ENCODE measurements at places on chromosomes 3 and 15. TPM values are rescaled to one million over a fixed set of nuclear protein-coding genes. Genes with fewer than 3 reads are reported as not detected.
A peak's percentile ranks its signal among the peaks of the same experiment; 100 is the strongest.

GRCh38 chr3:1294586-1294985 is 201.8 kb downstream of the CNTN6 start:
- no peak for DNase-seq

Gene CCR8
- 18.3 TPM for total RNA-seq

Gene EIF5A2
- 9.6 TPM for total RNA-seq

DNA sequence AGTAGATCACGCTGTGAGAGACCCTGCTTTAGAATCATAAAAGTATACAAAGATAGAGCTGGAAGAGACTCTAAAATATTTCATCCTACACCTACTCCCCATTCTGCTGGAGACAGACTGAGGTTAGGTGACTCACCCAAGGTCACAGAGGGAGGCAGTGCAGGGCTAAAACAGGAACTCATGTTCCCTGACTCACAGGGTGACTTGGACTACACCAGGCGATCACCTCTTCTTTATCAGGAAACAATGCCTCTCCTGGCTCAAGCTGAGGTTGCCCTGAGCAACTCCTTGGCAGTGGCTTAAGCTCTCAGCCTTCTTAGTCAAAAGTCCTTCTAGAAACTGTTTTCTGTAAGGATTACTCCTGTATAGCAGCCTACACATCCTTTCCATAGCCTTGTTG is 26.4 kb upstream of the TNFAIP8L3 start:
- no peak for DNase-seq

DNA sequence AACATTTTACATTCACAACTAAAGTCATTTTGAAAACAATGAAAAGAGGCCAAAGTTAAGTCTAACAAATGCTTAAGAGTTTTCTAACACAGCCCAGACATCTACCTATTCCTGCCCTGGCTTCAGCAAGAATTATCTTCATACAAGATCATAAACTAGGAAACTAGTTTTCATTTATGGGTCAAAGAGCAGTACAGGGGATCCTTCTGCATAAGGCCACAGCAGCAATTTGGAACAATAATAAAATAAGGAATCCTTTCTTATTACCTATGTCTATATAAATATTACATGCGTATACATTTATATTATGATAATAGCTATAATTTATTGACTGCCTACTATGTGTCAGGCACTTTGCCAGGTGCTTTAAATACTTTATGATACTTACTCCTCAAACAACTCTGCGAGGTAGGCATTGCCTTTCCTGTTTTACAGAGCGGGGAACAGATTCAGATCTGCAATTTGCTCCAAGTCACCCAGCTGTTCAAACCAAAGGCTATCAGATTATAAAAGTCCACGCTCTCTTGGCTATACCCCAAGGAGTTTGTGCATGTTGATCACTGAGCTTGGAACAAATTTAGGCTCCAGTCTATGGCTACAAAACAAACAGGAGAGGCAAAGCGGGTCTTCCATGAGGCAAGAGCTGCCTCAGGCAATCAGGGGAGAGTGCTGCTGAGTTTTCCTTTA is 196.4 kb downstream of the RORA start:
- DNase-seq, result no peak

Gene IL5RA
- 3.9 TPM for total RNA-seq

Gene PLA2G4F
- total RNA-seq, result 3.1 TPM

Gene LRRC31
- not detected for total RNA-seq

- DNase-seq, result no peak
These were observed 93.1 kb downstream of the RAD18 start for GRCh38 chr3:8870134-8870533.

DNA sequence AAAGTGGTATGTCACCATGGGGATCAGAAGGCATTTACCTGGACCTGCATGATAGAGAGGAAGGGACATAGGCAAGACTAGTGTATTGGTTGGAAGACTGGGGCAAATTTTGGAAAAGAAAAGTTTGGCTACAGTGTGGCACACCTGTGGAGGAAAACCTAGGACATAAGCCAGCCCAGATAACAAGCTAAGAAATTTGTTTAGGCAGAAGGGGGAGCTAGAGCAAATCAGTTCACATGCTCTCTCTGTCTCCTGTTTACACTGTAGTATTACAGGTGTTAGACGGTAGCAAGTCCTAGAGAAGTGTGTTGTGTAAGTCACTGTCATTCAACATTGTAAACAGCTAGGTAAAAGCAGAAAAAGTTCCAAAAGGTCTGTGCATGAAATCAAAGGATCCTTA is 11.9 kb upstream of the ALDH1A2 start:
- DNase-seq, result no peak

- peak; percentile 22 for DNase-seq
These were observed 1.2 kb downstream of the ACP3 start for GRCh38 chr3:132318451-132318850.

Gene CRELD1
- total RNA-seq, result 31.5 TPM

GRCh38 chr3:143170676-143171075 is 51.1 kb downstream of the CHST2 start:
- peak; percentile 64 for DNase-seq

Gene DPPA2
- total RNA-seq, result not detected

- DNase-seq, result peak; percentile 95
These were observed 25.9 kb downstream of the SNX33 start for GRCh38 chr15:75673426-75674235.

GRCh38 chr3:144501467-144501866 is 529.8 kb downstream of the DIPK2A start:
- no peak for DNase-seq

DNA sequence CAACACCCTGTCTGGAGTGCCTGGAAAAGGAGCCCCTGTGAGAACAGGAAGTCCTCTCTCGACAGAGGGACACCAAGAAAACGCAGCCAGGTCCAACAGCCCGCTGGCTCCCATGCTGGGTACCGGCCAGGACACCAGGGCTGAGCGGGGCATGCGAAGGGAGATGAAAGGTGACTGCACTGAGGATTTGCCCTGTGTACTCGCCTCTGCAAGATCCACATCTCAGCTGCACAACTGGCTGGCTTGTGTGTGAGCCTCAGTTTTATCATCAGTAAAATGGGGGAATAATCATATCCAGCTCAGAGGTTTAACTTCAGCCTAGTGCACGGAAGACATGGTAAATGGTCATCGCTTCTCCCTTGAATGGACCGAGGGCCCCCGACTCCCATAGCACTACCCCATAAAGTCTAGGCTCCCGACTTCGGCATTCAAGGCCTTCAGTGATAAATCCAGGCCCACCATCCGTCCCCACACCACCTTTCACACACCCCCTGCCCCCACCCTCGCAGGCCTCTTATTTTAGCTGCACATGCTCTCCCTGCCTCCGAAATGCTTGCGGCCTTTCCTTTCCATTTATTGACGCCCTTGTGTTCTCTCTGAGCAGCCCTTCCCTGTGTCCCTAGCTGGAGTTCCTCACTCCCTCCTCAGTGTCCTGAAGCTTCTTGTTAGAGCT is 15.8 kb downstream of the ISG20 start:
- DNase-seq, result no peak

DNA sequence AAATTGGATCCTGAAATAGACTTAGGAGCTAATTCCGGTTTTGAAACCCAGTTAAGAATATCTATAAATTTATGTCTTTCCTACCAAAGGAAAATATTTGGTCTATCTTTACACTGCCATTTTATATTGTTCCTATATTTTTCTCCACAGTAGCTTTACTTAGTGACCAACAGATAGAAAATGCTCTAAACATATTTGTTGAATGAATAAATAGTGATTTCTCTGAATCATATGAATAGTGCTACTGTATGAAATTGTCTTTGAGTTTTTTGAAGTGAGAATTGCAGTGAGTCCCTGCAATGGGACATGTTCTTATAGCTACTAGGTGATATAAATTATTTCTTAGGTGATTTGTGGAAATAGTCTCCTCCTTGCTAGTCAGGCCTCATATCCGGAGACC is 18.5 kb upstream of the EID1 start:
- no peak for DNase-seq

Gene KNG1
- 1.4 TPM for total RNA-seq

GRCh38 chr15:56929399-56929798 is 11.0 kb downstream of the TCF12 start:
- DNase-seq, result no peak

GRCh38 chr3:66803721-66804695 is 194.1 kb upstream of the KBTBD8 start:
- no peak for DNase-seq

Gene RUVBL1
- total RNA-seq, result 29.4 TPM

Gene DMXL2
- 52.5 TPM for total RNA-seq

Gene MOBP
- 1.9 TPM for total RNA-seq

GRCh38 chr3:172982736-172983364 is 158.2 kb downstream of the SPATA16 start:
- peak; percentile 3 for DNase-seq

- DNase-seq, result no peak
These were observed 253.7 kb upstream of the TGFBR2 start for GRCh38 chr3:30352410-30353318.

GRCh38 chr3:164507886-164508285 is 570.4 kb downstream of the SI start:
- peak; percentile 54 for DNase-seq

GRCh38 chr15:98881526-98882520 is 125.8 kb downstream of the PGPEP1L start:
- no peak for DNase-seq

Gene KLHL40
- not detected for total RNA-seq

DNA sequence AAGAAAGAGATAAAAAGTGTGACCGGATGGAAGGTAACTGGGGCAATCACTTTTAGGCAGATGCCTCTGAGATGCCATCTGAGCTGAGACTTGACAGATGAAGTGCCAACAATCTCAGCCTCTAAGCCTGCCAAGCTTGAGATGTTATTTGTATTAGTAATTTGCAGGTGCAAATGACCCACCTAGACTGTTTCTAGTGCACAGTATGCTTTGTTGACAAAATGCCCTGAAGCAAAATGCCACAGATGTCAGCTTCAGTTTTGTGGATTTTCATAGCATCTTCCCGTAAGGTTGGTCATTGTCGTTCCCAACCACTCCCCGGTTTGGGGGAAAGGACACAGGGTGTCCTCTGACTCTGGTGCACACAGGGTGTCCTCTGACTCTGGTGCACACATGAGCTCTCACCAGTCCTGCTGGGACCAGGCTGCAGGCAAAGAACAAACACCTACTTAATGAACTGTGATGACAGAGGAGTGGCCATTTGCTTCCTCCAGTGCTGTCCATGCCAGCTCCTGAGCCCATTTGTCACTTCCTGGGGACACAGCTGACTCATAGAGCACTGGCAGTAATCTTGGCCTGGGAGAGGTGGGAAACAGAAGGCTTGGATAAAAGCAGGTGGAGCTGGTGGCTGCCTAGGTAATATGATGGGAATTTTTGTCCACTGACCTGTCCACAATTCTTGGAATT is 16.7 kb upstream of the PPP1R2 start:
- no peak for DNase-seq

- DNase-seq, result no peak
These were observed 173.0 kb downstream of the TIGIT start for GRCh38 chr3:114466816-114467215.

- no peak for DNase-seq
These were observed 20.8 kb upstream of the SRP14 start for GRCh38 chr15:40059821-40060220.

Gene SLC24A5
- total RNA-seq, result 12.3 TPM

Gene TTLL13
- total RNA-seq, result not detected

Gene FEZF2
- 1.9 TPM for total RNA-seq

Gene SI
- 0.24 TPM for total RNA-seq

Gene LSG1
- total RNA-seq, result 34.9 TPM

- DNase-seq, result no peak
These were observed 12.5 kb downstream of the SH2D7 start for GRCh38 chr15:78104566-78105475.

Gene RBP2
- total RNA-seq, result not detected

DNA sequence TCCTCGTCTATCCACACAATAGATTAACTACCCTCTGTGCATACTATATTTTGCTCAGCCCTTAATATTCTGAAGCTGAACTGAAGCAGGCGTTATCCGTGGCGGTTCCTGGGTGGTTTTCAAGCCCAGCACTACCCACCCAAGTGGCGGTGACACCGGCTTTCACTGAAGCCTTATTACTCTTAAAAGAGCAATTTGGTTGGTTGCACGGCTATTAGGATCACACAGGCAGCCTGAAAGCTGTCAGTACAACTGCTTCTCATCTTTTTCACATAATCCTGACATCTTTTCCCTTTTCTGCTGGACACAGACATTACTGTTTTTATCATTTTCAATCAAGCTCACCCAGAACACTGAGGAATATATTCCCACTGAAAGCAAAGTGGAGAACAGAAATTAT is 525.3 kb upstream of the ZNF717 start:
- DNase-seq, result no peak

GRCh38 chr3:143326983-143327778 is 207.6 kb downstream of the CHST2 start:
- no peak for DNase-seq

DNA sequence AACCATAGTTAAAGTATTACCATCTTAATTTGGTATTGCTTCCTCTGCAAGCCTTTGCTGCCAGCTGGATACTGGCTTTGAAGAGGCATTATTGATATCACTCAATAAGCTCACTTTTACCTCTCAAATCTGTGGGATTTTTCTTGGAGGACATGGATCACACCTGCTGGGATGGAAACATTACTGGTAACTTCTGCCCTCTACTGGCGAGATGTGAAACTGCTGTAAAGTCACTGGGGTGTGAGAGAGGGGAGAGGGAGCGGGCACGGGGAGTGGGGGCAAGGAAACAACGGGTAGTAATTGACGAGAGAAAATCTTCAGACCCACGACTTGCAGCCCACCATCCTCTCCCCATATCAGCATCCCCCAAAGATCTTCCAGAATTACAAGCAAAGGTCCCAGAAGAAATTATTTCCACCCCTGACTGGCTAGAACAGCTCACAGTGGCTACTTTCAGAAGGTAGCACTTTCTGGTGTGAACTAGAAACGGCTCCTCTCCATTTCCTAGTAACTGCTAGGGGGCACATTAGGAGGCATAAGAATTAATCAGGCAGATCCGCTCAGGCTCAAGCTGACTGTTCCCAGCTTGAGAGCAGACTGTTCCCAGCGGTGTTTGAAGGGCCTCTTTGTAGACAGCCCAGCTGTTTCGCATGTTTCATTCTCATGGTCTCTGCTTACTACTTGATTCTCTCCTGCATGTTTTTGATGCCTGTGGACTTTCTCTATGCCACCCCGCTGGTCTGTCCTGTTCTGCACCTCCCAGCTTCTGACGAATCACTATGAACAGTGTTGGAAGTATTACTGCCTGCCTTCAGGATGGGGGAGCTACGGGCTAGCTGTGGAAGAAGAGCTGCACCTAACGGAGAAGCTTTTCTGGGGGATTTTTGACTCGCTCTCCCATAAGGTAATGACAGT is 230.4 kb upstream of the CHRM5 start:
- peak; percentile 35 for DNase-seq

Gene C3orf22
- total RNA-seq, result 1.7 TPM

GRCh38 chr3:177752831-177753230 is 555.5 kb upstream of the TBL1XR1 start:
- no peak for DNase-seq

DNA sequence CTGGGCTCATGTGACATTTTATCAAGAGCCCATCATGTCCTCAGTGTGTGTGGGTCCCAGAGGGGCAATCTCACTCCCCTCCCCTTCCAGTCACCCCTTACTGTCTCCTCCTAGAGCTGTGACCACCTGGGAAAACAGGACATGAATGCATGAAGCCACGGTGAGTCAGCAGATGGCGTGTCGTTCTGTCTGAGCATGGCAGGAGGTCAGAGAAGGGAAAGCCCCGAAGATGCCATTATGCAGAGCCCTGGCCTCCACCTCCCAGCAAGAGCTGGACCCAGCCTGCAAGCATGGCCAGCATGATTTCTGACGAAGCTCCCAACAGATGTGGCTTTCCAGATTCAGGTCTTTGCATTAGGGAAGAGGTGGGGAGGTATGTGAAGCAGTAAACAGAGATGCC is 118.5 kb downstream of the TLE3 start:
- DNase-seq, result no peak

- no peak for DNase-seq
These were observed 76.4 kb downstream of the ZPLD1 start for GRCh38 chr3:102511168-102511567.

- DNase-seq, result no peak
These were observed 59.1 kb upstream of the TLE3 start for GRCh38 chr15:70156671-70157271.

All from umbilical cord (tissue), 2 donors.